ENCODE measurements at places on chromosomes 7 and 10. TPM values are rescaled to one million over a fixed set of nuclear protein-coding genes. Genes with fewer than 3 reads are reported as not detected.
A peak's percentile ranks its signal among the peaks of the same experiment; 100 is the strongest.

DNA sequence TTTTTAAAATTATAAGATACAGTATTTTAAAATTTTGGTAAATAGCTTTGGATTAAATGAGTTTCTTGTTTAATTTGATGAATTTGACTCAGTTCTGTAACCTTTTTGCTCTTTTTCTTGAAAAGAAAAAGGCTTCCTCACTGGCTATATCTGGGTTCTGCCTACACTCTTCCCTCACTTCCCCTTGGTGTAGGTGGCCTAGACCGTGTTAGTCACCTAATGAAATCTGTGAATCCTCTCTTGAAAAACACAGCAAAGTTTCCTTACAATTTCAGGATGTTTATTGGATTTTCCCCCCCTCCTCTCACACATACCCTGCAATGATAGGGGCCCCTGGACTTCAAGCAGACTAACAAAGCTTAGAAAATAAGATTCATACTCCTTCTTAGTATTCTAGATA is 231.6 kb downstream of the ADK start:
- DNase-seq: no peak

DNA sequence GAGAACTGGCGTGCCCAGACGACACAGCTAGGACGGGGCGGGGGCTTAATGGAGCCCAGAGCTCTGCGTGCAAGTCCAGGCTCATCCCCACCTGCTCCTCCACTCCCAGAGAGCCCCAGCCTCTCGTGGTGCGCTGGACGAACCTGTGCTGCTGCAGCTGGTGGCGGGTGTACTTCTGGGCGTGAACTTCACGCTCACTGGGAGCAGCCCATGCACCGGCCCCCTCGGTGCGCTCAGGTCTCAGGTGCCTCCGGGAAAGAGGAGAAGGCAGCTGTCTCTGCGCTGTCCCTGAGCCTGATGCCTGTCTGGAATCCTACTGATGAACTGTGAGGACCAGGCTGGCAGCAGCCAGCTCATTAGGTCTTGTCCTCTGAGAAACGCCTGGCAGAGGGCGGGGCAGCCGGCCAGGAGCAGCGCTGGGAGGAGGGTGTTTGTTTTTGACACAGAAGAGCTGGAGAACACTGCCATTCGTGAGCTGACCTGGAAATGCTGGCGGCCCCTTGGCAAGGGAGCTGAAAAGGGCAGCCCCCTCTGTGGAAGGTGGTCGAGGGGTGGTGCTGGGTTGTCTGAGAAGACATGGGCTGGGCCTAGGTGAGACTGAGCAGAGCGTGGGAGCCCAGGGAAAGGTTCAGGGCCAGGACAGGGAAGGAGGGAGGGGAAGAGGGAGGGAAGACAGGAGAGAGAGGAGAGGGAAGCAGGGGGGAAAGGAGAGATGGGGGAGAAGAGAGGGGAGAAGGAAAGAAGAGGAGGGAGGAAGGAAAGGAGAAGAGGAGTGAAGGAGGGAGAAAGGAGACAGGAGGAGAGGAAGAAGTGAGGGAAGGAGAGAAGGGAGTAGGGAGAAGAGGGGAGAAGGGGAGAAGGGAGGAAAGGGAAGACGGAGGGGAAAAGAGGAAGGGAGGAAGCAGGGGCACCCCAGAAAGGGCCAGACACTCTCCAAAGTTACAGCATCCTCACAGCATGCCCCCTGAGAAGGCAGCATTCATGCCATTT is 53.5 kb upstream of the TNS3 start:
- no peak for DNase-seq

DNA sequence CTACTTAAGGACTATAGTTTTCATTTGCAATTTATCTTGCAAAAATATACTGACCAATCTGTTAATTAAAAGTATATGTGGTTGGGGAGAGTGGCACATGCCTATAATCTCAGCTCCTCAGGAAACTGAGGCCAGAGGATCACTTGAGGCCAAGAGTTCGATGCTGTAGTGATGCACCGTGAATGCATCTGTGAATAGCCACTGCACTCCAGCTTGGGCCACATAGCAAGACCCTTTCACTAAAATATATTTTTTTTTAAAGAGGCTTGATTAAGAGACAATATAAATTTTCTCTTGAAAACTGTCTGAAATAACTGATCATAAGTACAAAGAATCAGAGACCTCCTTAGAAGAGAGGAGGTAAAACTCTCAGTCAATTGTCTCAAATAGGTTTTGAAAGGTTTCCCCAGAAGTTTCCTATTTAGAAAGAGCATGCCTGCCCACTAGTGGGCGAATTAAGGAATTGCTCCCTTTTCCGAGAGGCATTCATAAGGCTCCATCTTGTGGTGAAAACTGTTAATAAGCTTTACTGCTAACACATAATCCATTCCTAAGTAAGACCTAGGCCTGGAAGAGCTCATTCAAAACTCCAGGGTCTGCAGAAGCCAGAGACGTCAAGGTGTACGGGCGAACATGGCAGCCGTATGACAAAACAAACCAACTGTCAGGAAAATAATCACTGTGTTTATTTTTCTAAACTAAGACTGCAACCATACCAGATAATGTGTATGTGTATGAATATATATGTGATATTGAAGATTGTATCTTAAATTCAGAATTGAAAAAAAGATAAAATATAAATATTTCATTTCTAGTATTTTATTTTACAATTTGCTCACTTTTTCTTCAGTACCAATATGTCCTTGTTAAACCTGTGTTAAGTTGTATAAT is 6.8 kb upstream of the TAS2R40 start:
- DNase-seq: peak; percentile 77

The PRKG1 gene
- polyA plus RNA-seq: not detected

The INSYN2A gene
- not detected for polyA plus RNA-seq

GRCh38 chr10:86613905-86614304 is 40.4 kb upstream of the OPN4 start:
- no peak for DNase-seq

DNA sequence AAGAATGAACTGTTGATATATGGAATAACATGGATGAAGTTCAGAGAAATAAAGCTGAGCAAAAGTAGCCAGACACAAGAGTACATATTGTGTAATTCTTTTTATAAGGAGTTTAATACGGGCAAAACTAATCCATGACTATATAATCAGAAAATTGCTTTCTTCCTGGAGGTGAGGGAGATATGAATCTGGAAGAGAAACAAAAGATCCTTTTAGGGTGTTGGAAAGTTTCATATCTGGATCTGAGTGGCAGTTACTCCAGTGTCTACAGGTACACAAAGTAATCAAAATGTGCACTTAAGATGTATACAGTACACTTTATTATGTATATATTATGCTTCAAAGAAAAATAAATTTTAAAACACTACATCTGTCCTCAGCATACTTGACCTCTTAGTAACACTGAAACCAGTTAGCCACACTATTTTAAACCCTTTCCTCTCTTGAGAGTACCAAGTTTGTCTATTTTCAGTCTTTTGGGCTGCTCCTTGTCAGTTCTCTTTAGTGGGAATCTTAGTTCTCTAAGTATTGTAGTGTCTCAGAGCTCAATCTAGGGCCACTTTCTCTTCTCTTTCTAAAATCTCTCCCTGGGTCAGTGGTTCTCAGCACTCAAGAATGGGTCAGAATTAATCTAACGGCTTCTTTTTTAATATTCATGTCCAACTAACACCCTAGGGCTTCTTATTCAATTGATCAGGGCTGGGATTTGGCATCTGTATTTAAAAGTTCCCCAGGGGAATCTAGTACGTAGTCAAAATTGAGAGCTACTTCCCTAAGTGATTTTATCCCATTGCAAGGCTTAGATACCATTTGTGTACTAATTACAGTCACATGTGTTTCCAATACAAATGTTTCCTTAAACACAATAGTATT is 4.3 kb upstream of the LIPF start:
- no peak for DNase-seq

- no peak for DNase-seq
Observed at GRCh38 chr10:3563298-3563697, 221.7 kb downstream of the KLF6 start.
